ENCODE measurements at places on chromosomes 12 and 14.

DNA sequence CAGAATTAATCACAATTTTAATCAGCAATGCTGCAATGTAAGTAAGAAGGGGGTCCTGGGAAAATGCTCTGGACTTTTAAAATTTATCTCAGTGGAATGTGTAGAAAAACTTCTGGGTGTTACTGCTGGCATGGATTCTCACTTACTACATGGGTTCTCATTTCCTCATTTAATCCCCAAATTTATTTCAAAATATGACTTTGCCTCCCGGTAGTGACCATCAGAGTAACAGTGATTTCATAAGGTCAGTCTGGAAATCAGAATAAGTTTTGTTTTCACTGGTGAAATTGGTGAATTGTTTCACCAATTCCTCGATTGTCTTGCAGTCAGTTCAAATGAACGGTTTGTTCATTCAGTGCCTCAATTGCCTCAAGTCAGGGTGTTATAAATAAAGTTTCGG, 22.3 kb upstream of the DDHD1 start:
- DNase-seq, result no peak

DNA sequence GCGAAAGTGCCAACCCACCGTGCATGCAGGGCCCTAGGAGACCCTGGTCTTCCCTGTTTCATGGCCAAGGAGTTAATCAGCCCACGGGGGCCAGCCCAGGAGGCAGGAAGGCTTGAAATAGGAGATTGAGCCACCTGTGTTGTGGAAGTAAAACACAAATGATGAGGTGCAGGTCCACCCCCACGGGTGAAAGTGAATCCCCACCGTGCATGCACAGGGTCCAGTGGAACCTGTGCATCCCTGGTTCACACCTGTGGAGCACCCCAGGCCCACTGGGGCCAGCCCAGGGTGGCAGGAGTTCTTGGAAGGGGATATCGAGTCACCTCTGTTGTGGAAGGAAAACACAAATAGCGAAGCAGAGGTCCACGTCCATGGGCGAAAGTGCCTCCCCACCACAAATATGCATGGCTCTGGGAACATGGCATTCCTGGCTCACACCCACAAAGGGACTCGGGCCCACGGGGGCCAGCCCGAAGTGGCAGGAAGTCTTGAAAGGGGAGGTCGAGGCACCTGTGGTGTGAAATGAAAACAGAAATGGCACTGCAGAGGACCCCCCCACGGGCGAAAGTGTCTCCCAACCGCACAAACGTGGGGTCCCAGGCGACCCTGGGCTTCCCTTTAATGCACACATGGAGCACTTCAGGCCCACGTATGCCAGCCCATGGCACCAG, 381.5 kb downstream of the ALG10 start:
- no peak for DNase-seq

DNA sequence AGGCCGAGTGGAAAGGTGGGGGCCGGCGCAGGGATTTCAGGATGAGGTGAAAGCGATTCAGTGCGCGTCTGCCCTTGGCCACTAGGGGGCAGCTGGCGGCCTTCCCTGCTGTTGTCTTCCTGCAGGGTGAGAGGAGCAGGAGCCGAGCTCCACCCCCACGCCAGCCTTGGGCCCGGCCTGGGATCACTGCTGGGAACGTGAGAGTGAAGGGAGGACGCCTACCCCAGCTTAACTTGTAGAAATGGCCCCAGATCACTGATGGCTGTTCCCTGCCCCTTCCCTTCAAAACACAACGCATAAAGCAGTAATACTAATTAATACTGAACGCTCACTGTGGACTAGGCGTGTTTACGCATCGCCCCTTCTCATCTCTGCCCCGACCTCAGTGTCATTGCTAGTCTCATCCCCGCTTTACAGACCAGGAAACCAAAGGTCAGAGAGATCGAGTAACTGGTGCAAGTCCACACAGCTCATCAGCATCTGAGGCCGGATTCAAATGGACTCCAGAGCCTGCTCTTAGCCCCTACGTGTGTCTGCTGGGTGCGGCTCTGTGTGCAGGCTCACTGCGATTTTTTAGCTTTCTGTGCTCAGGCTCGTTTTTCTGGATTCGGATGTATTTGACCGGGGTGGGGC, 24.3 kb downstream of the MVK start:
- DNase-seq, result peak; percentile 89

GRCh38 chr14:102903248-102903888, 19.1 kb upstream of the AMN start:
- no peak for DNase-seq

GRCh38 chr12:452667-453210, 7.0 kb upstream of the B4GALNT3 start:
- no peak for DNase-seq

DNA sequence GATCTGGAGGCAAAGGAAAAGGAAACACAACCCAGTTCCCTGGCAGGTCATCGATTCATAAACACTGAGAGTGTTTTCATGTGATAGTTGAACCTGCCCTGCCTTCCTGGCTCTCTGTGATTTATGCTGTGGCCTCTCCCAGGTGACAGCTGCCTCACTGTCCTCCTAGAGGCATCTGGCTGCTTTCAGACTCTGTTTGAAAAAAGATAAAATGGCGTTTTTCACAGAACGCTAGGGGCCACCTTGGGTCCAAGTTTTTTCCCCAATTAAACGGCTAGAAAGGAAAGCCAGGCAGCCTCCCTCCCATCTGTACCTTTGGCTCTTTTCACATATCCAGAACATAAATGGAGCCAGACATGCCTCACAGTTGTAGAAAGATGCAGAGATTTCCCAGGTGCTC, 252.6 kb upstream of the CCDC196 start:
- peak; percentile 53 for DNase-seq

DNA sequence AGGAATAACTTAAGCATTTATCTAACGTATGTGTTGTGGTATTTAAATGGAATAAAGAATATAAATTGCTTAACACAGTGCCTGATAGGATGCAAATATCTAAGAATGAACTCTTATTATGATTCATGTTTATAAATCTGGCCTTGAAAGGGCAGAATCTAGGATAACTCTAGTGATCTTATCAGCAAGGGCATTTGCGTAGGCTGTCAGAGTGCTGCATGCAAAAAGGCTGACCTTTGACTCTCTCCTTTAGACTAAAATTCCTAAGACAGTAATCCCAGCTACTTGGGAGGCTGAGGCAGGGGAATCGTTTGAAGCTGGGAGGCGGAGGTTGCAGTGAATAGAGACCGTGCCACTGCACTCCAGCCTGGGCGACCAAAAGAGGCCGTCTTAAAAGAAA, 31.3 kb upstream of the ANP32D start:
- DNase-seq, result no peak

GRCh38 chr14:37591311-37591940, 3.6 kb downstream of the FOXA1 start:
- DNase-seq, result peak; percentile 50

DNA sequence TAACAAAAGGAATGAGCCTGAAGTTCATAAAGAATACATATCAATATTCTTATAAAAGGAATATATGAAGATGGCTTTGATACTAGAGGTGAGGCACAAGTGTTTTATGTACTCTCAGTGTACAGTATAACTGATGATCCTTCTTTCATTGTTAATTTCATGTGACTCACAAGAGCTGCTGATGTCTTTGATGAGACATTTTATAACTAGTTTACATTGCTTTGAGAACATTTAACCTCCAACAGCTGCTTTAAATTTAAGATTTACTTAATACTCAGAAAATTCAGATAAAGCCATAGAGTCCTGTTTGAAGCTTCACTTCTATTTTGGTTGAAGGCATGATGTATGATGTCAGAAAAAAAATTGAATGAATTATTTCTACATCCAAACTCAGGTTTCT, 59.8 kb downstream of the WASHC4 start:
- DNase-seq, result no peak

GRCh38 chr14:85618978-85619377, 89.0 kb downstream of the FLRT2 start:
- no peak for DNase-seq

DNA sequence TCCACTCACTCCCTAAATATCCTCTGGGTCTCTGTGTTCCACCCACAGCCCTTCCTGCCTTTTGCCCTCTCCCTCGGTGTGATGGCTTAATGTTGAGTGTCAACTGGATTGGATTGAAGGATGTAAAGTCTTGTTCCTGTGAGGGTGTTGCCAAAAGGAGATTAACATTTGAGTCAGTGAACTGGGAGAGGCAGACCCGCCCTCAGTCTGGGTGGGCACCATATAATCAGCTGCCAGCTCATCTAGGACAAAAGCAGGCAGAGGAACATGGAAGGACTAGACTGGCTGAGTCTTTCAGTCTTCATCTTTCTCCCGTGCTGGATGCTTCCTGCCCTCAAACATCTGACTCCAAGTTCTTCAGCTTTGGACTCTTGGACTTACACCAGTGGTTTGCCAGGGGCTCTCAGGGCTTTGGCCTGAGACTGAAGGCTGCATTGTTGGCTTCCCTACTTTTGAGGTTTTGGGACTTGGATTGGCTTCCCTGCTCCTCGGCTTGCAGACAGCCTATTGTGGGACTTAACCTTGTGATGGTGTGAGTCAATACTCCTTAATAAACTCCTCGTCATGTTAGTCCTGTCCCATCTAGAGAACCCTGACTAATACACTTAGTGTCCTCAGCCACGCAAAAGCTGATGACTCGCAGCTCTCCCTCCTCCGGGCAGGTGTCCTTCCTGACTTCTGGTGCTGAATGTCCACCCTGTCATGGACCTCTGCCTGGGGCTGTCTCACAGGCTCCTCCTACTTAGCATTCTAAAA, 5.9 kb downstream of the DGLUCY start:
- no peak for DNase-seq

GRCh38 chr12:87518481-87518880, 510.7 kb downstream of the C12orf50 start:
- DNase-seq, result no peak

DNA sequence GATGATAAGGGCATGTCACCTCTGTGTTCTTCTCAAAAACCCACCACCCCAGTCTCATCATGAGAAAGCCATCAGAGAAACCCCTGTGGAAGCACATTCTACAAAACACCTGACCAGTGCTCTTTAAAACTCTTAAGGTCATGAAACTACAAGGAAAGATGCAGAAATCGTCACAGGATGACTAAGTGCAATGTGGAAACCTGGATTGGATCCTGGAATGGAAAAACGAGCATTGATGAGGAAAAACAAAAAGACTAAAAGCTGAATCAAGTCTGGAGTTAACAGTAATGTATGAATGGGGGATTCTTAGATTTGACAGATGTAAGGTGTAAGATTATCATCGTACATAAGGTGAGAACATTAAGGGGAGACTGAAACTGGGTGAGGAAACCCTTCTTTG, 211.0 kb downstream of the TBX5 start:
- no peak for DNase-seq

GRCh38 chr12:25286837-25287236, 36.1 kb upstream of the KRAS start:
- DNase-seq, result no peak

DNA sequence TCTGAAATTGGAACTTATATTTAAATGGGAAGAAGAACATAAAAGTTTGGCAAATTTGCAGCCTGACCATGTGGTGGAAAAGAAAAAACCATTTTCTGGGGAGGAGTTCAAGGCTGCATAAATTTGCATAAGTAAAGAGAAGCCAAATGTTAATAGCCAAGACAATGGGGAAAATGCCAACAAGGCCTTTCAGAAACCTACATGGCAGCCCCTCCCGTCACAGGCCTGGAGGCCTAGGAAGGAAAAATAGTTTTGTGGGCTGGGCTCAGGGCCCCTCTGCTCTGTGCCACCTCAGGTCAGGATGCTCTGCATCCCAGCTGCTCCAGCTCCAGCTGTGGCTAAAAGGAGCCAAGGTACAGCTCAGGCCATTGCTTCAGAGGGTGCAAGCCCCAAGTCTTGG, 67.6 kb upstream of the CCDC60 start:
- no peak for DNase-seq

DNA sequence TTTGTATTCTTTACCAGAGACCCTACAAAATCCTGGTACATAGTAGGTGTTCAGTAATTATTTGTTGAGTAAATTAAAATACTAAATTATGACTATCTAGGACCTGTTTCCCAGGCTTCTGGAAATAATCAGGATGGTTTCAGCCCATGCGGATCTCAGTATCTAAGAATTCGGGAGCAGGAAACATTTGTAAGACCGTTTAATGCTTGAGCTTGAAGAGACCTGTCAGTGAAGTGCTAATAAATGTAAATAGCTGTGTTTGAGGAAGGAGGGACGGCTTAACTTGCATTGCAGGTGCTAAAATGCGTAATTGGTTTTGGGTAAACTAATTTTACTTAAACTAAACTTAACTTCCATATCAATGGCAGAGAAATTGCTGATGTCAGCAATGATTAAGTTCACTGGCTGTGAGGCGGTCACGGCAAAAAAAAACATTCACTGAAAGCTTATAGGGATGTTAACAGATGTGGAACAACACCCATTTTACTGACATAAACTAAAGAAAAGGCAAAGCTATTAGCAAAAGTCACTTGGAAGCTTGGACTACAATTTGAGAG, 28.6 kb upstream of the AEBP2 start:
- DNase-seq, result no peak

DNA sequence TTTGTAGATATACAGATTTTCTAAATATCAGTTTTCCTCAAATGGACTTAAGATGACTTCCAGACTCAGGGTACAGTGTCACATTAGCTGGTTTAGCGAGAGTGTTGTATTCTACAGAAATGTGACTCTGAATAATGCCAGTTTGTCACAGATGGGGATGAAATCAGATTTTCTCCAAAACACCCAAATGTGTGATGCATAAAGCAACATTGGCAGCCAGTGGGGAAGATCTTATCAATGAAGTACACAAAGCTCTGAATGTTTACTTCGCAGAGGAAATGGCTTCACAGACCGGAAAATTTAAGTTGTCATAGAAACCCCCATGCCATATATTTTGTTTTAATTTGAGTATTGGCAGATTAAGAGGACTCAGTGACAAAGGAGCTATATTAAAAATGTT, 29.9 kb downstream of the ANO4 start:
- no peak for DNase-seq

DNA sequence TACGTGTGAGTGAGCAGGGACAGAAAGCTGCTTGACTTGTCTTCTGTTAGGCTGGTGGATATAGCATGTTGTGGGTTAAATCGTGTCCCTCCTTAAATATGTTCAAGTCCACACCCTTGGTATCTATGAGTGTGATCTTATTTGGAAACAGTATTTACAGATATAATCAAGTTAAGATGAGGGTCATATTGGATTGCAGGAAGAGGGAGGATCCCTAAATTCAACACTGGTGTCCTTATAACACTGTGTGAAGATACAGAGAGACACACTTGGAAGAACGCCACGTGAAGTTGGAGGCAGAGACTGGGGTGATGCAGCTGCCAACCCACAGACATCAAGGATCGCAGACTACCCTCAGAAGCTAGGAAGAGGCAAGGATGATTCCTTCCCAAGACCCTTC, 275.2 kb upstream of the SSTR1 start:
- no peak for DNase-seq

Measured in NCI-H510A treated with DMSO at 0.1 percent for 48 hours (cell line).